NCI-H524 treated with DMSO at 0.1 percent for 48 hours (cell line): ENCODE measurements at places on chromosomes 6 and 20.
A peak's percentile ranks its signal among the peaks of the same experiment; 100 is the strongest.

- no peak for DNase-seq
Measured at GRCh38 chr6:11246722-11247121, 14.3 kb upstream of the NEDD9 start.

DNA sequence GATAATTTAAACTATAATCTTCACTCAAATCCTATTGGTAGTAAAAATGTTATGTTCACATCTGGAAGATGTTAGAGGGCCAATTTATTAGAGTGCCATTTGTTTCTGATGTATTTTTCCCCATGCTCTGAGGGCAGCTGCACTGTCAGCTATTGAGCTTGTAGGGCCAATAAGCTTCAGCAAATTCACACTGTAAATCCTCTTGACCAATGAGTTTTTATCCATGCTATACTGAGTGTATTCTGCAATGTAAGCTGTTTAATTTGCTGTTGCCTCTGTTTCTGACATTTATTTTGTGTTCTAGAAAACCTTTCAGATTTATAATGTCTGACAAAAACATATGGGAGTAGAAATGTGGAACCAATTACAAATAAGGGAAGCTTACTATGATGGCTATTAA is 62.6 kb downstream of the OGFRL1 start:
- DNase-seq: no peak

- DNase-seq: no peak
Measured at GRCh38 chr6:75926293-75927168, 145.9 kb downstream of the IMPG1 start.

- peak; percentile 59 for DNase-seq
Measured at GRCh38 chr6:4287811-4288244, 152.5 kb upstream of the ECI2 start.

DNA sequence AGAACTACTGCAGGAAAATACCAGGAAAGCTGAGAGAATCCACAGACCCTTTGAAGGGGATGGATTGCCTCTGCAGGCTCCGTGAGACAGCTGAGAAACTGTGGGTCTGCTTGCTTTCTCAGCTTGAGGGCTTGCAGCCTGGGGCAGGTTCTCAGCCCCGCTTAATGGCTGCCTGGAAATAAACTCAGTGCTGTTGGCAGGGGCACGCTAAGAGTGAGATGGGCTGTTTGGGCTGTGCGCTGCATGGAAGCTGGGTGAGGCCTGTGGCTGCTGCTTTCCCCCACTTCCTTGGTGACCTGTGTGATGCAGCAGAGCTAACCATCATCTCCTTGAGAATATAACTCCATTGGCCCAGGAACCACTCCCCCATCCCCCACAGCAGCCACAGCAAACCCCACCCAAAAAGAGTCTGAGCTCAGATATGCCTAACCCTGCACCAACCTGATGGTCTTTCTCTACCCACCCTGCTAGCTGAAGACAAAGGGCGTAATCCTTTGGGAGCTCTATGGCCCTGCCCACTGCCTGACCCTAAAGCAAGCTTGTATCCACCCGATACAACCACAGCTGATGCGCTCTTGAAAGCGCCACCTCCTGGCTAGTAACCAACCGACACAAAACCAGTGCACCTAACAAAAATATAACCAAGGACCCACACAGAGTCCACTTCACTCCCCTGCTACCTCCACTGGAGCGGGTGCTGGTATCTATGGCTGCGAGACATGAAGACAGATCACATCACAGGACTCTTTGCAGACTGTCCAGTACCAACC is 800.6 kb upstream of the MAP3K7 start:
- DNase-seq: no peak

DNA sequence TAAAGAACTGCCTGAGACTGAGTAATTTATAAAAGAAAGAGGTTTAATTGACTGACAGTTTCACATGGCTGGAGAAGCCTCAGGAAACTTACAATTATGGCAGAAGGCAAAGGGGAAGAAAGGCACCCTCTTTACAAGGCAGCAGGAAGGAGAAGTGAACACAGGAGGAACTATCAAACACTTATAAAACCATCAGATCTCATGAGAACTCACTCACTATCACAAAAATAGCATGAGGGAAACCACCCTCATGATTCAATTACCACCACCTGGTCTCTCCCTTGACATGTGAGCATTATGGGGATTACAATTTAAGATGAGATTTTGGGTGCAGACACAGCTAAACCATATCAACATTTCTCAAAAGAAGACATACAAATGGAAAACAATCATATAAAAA is 266.3 kb downstream of the EPM2A start:
- no peak for DNase-seq

DNA sequence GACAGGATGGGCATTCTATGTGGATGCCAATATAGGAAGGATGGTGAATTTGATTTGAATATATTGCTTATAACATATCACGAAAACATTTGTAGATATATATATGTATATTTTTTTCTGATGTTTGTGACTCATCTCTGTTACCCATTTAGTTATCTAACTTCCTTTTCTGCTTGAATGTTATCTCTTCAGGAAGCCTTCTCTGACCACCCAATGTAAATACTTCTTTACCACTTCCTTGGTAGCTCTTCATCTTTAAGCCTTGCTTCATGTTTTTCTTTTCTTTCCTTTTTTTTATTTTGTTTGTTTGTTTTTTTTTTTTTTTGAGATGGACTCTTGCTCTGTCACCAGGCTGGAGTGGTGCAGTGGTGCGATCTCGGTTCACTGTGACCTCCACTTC is 260.5 kb upstream of the EPHA7 start:
- no peak for DNase-seq
